Activated naive CD8-positive, alpha-beta T cell treated with anti-CD3 and anti-CD28 coated beads, Interleukin-2, amount 50 U/mL, for 16 hours (primary cell): ENCODE measurements at places on chromosomes 5 and 9.

GRCh38 chr9:99486684-99487083 is 264.6 kb downstream of the SEC61B start:
- no peak for DNase-seq

- DNase-seq: no peak
Observed at GRCh38 chr9:87006956-87007355, 59.6 kb upstream of the GAS1 start.

GRCh38 chr9:80218328-80218727 is 646.6 kb downstream of the TLE4 start:
- DNase-seq: no peak

DNA sequence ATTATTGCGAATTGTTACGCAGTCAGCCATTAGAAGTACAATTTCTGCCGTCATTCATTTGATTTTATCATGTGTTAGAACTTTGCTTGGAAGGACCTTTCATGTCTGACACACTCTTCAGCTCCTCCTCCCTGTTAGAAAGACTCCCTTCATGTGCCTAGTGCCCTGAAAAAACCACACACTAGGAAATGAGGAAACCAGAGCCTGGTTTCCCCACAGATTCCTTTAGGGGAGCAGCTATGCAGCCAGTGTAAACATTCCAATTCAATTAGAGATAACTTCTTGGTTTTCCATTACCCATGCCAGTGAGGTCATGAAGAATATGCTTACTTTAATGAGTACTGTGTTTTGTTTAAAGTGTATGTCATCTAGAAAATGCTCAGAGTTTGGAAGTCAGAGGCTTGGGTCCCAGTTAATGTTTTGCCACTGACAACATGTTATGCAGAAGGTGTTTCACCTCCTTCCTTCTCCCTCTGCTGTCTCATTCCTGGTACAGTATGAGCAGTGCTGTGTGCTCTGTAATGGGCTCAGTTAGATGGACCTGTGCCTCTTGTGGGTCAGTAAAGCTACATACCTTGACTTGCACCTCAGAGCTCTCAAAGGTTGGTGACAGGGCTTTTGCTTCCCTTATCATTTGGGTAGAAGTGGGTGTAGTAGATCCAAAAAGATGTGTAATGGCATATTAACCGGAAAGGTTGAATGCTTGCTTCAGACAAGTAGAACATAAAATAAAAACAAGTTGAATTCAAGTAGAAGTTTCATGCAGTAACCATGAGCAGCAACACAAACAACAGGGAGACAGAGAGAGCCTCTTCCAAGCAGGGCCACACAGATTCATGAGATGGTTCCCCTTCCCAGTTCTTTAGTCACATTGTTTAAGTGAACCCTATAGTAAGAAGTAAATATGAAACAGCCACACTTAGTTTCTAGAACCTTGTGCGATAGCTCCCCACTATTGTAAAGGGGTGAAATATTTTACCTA is 52.6 kb upstream of the TNFAIP8 start:
- no peak for DNase-seq

DNA sequence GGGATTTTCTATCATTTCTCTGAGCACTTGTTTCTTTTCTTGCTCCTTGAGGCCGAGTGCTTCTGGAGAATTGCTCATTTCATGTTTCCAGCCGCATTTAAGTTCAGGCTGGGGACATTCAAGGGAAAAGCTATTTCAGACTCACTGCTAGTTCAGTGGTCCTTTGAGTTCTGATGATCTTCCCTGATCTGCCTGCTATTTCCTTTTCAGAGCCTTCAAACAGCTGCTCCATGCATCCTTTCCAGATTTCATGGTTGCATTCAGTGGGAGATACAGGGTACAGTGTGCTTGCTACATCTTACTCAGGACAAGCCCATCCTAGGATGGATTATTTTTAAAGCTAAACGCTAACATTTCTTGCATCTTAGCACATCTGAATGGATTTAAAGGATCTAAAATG is 14.7 kb downstream of the NDUFS4 start:
- DNase-seq: no peak

- DNase-seq: no peak
Observed at GRCh38 chr9:137679249-137679648, 60.4 kb downstream of the EHMT1 start.

DNA sequence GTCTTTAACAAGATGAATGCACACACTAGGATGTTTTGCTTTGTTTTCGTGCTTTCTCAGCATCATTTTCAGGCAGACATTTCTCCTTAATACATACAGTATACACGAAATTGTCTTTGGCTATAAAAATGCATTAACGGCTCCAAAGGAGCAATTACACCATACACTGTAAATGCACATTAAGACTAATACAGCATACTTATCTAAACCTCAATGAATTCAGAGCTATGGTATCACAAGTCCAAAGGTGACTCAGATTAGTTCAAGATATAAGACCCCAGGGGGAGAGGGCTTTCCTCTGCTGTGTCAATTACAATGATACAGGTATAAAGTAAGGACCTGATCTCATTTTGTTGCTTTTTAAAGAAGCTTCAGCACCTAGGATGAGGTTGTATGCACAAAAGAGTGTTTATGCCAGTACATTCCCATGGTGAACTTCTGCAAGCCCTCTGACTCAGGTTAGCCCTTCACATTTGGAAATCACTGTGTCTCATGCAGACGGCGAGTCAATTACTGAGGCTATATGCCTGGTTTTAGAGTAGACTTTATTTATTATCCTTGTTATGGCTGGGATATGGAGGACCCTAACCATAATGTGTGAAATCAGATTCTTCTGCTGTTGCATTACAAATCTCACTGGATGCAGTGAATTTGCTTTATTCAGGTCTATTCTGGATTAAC is 233.3 kb downstream of the ZNF608 start:
- no peak for DNase-seq

GRCh38 chr5:159303286-159303685 is 27.0 kb downstream of the IL12B start:
- DNase-seq: no peak

DNA sequence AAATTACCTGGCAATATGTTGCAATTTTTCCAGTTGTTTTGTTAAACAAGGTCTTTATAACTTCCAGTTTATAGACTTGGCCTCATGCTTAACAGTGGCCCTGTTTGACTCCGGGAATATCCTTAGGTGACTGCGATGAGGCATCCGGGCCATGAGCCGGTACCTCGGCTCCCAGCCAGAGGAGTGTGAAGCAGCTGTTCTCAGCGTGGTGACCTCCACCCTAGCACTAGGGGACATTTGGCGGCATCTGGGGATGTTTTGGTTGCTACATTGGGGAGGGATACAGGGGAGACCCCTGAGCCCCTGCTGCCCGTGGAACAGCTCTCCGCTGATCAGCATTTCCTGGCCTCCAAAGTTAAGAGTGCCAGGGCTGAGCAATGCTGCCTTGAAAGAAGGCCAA is 533.4 kb downstream of the IRX1 start:
- DNase-seq: no peak

- no peak for DNase-seq
Observed at GRCh38 chr9:34400275-34400674, 23.6 kb upstream of the MYORG start.

GRCh38 chr9:69190086-69190862 is 16.2 kb downstream of the TJP2 start:
- no peak for DNase-seq

DNA sequence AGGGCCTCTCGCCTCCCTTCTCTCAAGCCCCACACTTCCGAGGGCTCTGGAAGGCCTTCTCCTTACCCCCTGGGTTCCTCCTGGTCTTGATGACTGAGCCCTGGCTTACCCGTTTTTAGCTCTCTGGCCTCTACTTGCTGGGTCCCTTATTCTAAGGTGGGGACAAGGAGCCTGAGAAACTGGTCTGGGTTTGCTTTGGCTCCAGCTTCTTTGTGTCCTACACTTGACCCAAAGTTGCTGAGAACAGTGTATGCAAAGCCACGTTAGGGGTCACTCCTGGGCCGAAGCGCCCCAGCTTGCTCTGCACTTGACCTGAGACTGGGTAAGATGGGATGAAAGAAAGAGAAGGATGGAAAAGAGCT is 788 bp downstream of the ZNF346 start:
- DNase-seq: no peak

- DNase-seq: no peak
Observed at GRCh38 chr9:90698871-90699440, 56.3 kb upstream of the DIRAS2 start.

- DNase-seq: no peak
Observed at GRCh38 chr9:13020146-13021040, 245.6 kb downstream of the LURAP1L start.

- no peak for DNase-seq
Observed at GRCh38 chr9:20950707-20951106, 80.7 kb downstream of the HACD4 start.

- DNase-seq: no peak
Observed at GRCh38 chr5:61477788-61478187, 145.7 kb downstream of the ZSWIM6 start.

- DNase-seq: no peak
Observed at GRCh38 chr9:69546265-69546664, 125.9 kb downstream of the APBA1 start.

DNA sequence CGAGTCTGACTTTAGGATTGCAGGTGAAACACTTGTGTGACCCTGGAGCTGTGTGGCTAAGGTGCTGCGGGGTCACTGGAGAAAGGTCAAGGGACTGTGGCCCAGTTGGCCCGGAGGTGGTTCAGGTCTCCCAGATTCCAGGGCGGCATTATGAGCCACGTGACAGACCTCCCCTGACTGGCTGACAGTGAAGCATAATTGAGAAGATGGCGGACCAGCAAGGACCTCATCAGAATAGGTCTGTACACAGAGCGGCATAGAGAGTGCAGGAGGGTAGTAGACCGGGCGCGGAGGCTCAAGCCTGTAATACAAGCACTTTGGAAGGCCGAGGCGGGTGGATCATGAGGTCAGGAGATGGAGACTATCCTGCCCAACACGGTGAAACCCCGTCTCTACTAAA is 815 bp upstream of the ODF2 start:
- no peak for DNase-seq

DNA sequence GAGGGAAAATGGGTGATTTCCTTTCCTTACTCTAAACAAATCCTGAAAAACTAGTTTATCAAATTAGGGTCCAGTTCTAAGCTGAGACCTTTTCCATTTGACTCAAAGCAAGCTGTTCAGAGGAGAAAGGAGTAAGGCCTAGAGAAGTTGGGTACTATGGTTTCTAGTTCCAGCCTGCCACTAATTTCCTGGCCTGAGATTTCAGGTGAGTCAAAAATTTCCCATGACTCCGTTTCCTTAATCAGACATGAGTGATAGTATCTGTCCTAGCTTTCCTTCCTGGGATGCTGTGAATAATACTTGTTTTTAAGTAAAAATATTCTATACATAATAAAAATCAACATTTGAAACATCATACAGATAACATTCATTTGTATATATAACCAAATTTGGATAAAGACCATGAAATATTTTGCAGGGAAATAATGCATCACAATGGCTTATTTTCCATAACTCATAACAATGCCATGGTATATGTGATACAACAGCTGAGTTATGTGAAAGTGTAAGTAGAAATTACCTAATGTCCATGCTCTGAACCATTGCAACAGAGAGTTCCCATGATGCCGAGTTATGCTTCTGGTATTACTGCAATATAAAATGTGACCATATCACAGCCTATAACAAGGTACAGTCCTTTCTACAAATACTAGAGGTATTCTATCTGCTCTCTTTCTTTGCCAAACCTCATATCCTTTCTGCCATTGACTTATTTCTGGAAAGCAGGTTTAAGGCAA is 142.7 kb downstream of the MLLT3 start:
- DNase-seq: no peak

DNA sequence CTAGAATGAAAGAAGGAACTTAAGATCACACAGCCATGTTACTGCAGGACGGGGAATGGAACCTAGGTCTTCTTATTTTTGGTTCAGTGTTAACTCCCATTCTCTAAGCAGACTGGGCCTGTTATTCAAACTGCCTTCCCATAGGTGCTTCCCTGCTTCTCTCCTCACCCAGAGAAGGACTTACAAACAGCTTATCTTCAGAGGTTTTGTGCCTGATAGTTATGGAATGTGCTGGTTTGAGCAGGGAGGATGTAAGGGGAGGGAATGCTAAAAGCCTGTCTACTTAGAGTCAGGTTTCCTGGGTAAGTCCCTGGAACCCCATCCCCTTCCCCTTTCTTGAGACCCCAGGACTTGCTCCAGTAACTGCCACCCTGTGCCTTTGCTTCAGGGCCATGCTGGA is 4.2 kb upstream of the PSMD5 start:
- no peak for DNase-seq

DNA sequence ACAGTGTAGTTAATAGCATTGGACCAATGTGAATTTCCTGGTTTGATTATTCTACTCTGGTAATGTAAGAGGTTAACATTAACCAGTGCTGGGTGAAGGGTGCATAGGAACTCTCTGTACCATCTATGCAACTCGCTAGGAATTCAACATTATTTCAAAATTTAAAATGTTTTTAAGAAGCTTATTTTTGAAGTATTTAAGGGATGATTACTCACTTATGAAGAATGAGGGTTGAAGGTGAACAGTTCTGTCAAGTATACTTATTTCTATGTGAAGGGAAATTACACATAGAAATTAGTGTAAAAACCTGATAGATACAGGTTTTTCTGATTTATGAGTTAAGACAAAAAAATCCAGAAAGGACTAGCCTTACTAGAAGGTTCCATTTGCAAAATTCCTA is 165.8 kb downstream of the INSYN2B start:
- DNase-seq: no peak

DNA sequence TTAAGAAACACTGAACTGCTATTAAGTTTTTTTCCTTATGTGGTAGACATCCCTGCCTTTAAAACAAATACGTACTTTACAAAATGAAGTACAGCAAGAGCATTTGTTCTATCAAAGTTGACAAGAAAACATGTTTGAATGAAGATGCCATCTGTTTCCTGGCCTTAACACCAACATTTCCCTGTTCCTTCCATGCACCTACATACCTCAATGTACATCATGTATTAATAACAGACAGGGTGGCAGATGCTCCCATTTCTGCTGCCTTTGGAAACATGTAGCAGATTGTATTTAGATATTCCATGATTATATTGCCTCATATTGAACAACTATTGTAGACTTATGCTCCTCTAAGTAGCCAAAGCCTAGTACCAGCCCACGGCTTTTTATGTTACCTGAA is 104.4 kb downstream of the PJA2 start:
- DNase-seq: no peak

DNA sequence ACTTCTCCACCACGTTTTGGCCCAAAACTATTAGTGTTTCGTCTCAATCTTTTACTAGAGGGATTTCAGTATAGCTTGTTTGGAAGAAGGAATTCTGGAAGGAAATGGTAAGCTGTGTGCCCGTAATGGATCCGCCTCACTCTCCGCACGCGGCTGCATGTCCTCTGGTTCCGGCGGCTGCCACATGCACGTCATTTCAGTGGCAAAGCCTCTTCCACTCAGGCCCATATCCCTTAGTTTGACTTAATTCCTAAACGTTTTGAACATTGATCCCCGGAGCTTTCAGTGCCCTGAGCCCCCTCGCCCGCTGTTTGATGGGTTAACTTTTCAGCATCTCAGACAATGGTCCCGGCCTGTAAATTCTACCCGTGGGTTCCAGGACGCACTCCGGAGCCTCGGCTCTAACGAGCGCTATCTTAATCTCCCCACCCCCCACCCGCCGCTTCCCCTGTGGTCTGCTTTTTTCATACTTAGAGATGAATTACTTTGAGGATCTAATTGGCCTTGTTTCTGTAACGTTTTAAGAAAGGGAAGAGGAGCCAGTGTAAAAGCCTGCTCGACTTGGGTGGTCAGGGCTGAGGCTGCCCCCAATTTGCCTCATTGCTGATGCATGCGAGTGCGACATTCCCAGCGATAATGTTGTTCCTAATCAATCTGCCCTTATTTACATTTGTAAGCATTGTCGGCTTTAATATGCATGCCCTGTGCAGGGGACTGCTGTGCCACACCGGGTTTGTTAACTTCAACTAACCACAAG is 4.6 kb downstream of the PTCH1 start:
- no peak for DNase-seq
